ENCODE measurements at places on chromosomes 7 and 10. TPM values are rescaled to one million over a fixed set of nuclear protein-coding genes. Genes with fewer than 3 reads are reported as not detected.

Gene FAM237B
- not detected for total RNA-seq

Gene FAM131B
- 0.48 TPM for total RNA-seq

Gene GRID2IP
- total RNA-seq = 0.12 TPM

Gene PPP1R17
- not detected for total RNA-seq

Gene ZNF746
- 21.7 TPM for total RNA-seq

Gene ODAD2
- total RNA-seq = not detected

Gene TRIM73
- total RNA-seq = 13.2 TPM

Gene PPP3CB
- 43.2 TPM for total RNA-seq

Gene ZNF804B
- total RNA-seq = not detected

Gene GPR158
- total RNA-seq = not detected

Gene FKBP6
- not detected for total RNA-seq

Gene HK1
- 126 TPM for total RNA-seq

Gene CRPPA
- total RNA-seq = 0.93 TPM

Gene EXOC6
- total RNA-seq = 8.8 TPM

Gene FXYD4
- not detected for total RNA-seq

Gene GPR146
- total RNA-seq = 9.8 TPM

Gene GPR26
- total RNA-seq = not detected

Gene ASB10
- not detected for total RNA-seq

Gene TSPAN12
- not detected for total RNA-seq

Gene P4HA1
- 46.6 TPM for total RNA-seq

Gene OR2A7
- total RNA-seq = 3.7 TPM

Gene PLPP4
- total RNA-seq = not detected

Gene PILRA
- total RNA-seq = 3.9 TPM

Gene POU6F2
- total RNA-seq = not detected

Gene GJD4
- not detected for total RNA-seq

Gene HOXA9
- not detected for total RNA-seq

Gene TAS2R3
- total RNA-seq = 1.5 TPM

Gene ACSL5
- total RNA-seq = 51.6 TPM

Gene EEPD1
- 12.4 TPM for total RNA-seq

Data from activated naive CD4-positive, alpha-beta T cell treated with anti-CD3 and anti-CD28 coated beads, Interleukin-2, amount 10 ng/mL, durations not matched to agents 5 hours and 36 hours (primary cell).